ENCODE measurements at places on chromosomes 11 and 22. TPM values are rescaled to one million over a fixed set of nuclear protein-coding genes. Genes with fewer than 3 reads are reported as not detected.

DNA sequence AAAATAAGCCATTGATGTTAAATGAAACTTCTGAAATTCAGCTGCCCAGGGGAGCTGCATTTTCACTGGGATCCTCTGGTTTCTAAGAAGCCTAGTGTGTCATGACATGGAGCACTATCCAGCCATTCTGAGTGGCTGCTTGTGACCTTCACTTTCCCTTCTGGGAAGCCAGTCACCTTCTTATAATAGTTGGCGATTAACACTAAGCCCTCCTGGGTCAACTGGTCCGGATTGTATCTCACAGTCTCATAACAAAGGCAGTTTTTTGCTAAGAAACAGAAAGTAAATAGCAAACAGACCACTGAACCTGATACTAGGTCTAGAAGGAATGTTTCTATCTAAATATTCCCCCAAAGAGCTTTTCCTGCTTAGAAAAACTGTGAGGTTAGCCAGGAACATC, 7.9 kb downstream of the CSRP3 start:
- H3K27ac ChIP-seq: no peak overlapping the region
- DNase-seq: no peak
- 0 out of 3 replicates have a peak, but pooled peaks cover 2% of the 10 kb centered on the region for H3K27me3 ChIP-seq
- H3K4me3 ChIP-seq: no peak overlapping the region
- peaks cover 9% of the 10 kb centered on the region for H3K4me1 ChIP-seq

GRCh38 chr11:2655834-2656622, 43.8 kb downstream of the KCNQ1OT1 start:
- H3K36me3 ChIP-seq: peaks cover 1% of the 10 kb centered on the region
- DNase-seq: no peak
- H3K27me3 ChIP-seq: no peaks in the 10 kb centered on the region
- H3K27ac ChIP-seq: no peak overlapping the region
- 0 out of 2 replicates have a peak, but pooled peaks cover 8% of the 10 kb centered on the region for H3K4me1 ChIP-seq

DNA sequence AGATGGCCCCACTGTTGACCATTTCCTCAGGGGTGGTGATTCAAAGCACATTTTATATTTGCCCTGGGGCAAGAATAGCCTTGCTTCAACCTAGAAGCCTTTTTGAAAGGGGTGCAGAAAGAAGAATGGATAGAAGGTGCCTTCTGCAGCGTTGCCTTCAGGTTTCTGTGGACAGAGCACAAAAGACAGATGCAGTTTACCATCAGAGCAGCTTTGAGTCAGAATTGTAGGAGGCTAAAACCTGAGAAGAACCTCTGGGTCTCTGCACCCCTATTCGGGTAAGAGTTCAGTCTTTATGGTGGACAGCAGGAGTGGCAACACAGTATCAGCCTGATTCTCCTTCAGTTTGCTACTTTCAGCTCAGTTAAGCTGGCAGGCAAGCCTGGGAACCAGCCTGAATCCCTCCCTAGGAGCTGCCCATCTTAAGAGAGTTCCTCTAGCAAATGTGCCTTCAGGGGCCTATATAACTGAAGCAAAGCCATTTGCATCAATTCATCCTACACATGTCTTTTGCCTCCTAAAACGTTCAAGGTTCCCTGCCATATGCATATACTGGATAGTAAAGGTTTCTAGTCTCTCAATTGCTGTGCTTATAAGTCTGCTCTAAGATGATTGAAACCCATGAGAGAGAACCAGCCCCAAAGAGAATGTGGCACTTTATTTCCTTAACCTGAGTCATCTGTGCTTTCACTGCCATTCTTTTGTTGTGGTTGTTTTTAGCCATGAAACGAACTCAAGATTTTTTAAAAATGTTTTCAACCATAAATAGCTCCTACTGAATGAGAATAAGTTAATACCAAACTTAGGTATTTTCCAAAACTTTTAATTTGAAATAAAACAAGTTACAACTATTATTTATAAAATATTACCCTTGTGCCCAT, 123.0 kb downstream of the TRIM44 start:
- no peaks in the 10 kb centered on the region for H3K4me1 ChIP-seq
- no peak overlapping the region for H3K27ac ChIP-seq
- no peaks in the 10 kb centered on the region for H3K27me3 ChIP-seq
- H3K36me3 ChIP-seq: peaks cover 2% of the 10 kb centered on the region
- no peak overlapping the region for H3K4me3 ChIP-seq

GRCh38 chr22:29319072-29319471, 3.6 kb upstream of the RASL10A start:
- H3K27ac ChIP-seq: no peak overlapping the region
- peaks cover 10% of the 10 kb centered on the region for H3K4me1 ChIP-seq
- DNase-seq: no peak
- H3K36me3 ChIP-seq: no peaks in the 10 kb centered on the region

Gene MAP4K2
- 8.3 TPM for total RNA-seq

Gene NRGN
- total RNA-seq: not detected
